ENCODE measurements at places on chromosomes 5 and 9.

DNA sequence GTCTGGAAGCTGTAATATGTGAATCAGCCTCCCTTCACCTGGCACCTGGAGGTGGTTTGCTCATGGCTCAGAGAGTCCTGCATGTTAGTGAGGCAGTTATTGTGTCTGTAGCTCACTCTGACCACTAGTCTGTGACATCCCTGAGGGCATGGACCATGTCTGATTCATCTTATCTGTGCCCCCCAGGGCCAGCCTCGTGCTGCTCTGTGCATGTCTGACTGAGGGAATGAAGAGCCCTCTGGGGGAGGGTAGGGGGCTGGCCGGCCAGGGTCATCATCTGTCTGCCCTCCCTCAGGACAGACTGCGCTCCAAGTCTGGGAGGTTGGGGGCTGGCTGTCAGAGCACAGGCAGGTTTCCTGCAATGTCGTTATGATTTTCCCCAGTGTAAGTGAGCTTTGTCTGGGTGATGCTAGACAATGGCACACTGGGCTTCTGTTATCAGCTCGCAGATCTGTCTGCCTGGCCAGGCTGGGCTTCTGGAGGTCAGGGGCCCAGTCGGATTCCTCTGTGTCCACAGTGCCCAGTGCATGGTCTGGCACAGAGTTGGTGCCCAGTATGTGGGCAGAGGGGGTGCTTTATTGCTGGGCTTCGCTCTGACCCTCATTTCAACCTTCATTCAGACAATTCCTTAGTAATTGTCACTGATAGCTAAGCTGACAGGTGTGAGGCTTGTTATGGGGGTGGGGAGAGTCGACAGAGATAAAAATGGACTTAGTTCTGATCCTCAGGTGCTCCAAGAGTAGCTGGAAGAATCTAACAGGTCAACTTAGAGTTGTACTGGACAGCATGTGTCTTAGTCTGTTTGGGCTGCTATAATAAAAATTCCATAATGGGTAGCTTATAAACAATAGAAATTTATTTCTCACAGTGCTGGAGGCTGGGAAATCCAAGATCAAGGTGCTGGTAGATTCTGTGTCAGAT lies 85.7 kb upstream of the SHB start:
- no peak for DNase-seq

DNA sequence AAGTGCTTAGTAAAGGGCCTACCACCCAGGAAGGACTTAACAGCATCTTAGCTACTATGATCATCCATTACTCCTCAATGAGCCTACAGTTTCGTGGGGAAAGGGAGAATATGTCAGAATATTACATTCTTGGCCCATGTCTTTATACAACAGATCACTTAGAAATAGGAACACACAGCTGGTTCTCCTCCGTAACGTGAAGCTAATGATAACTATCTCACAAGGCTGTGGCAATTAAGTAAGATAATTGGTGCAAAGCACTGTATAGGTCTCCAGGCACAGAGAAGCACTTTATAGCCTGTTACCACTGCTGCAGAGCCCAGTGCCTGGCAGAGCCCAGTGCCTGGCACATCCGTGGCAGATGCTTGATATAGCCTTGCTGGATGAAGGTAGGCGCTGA lies 347.6 kb downstream of the SLIT3 start:
- no peak for DNase-seq

GRCh38 chr5:103587185-103587748 lies 24.7 kb upstream of the NUDT12 start:
- no peak for DNase-seq

- no peak for DNase-seq
Measured at GRCh38 chr5:133627180-133627579, 14.8 kb upstream of the FSTL4 start.

DNA sequence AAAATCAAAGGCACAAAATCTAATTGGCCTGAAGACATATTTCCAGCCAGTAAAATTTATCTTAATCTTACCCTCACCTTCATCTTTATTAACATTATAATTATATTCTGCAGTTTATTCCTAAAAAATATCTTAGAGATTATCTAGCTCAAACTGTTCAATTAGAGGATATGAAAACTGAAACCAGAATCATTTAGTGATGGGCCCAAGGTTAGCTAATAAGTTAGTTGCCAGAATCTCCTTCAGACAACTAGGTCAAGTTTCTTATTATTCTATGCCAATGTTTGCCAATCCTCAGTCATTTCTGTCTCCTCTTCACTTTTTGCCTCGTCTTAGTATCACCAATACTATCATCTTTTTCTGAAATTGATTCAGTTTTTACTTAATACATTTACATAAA lies 56.0 kb upstream of the RASA1 start:
- no peak for DNase-seq

GRCh38 chr5:146646441-146646840 lies 130.5 kb upstream of the GPR151 start:
- no peak for DNase-seq

- no peak for DNase-seq
Measured at GRCh38 chr5:58767104-58767503, 184.2 kb downstream of the RAB3C start.

Measured in activated CD8-positive, alpha-beta T cell treated with anti-CD3 and anti-CD28 coated beads for 36 hours (primary cell).